ENCODE measurements at places on chromosomes 4 and X. TPM values are rescaled to one million over a fixed set of nuclear protein-coding genes. Genes with fewer than 3 reads are reported as not detected.
A peak's percentile ranks its signal among the peaks of the same experiment; 100 is the strongest.

GRCh38 chr4:110527156-110527555 is 51.2 kb downstream of the ENPEP start:
- peaks cover 17% of the 10 kb centered on the region for H3K27me3 ChIP-seq
- no peaks in the 10 kb centered on the region for H3K36me3 ChIP-seq
- H3K27ac ChIP-seq: peak overlapping the region; percentile 15
- peak; percentile 51 for DNase-seq
- H3K4me3 ChIP-seq: no peak overlapping the region
- peaks cover 21% of the 10 kb centered on the region for H3K4me1 ChIP-seq

ESX1 gene
- total RNA-seq: not detected

GRCh38 chr4:94540476-94540875 is 88.7 kb downstream of the PDLIM5 start:
- H3K27me3 ChIP-seq: no peaks in the 10 kb centered on the region
- no peak for DNase-seq
- H3K4me3 ChIP-seq: no peak overlapping the region
- no peaks in the 10 kb centered on the region for H3K4me1 ChIP-seq

TCEAL6 gene
- not detected for total RNA-seq

DNA sequence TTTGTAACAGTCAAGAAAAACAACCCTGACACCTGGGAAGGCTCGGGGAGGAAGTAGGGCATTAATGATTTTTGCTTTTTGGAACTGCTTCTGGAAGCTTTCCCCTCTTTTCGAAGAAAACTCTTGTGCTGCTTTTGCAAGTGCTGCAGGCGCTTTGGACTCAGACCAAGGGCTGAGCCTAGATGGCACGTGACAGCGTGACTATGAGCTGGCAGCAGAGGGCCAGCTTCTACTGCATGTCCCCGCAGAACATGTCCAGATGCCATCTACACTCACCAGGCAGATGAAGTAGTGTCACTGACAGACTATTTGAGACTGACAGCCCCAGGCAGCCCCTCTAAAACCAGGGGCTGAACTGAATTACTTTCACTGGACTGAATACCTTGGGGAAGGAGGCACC is 6.2 kb downstream of the NR0B1 start:
- H3K27me3 ChIP-seq: peaks cover 5% of the 10 kb centered on the region
- no peaks in the 10 kb centered on the region for H3K36me3 ChIP-seq
- H3K4me1 ChIP-seq: no peaks in the 10 kb centered on the region

DNA sequence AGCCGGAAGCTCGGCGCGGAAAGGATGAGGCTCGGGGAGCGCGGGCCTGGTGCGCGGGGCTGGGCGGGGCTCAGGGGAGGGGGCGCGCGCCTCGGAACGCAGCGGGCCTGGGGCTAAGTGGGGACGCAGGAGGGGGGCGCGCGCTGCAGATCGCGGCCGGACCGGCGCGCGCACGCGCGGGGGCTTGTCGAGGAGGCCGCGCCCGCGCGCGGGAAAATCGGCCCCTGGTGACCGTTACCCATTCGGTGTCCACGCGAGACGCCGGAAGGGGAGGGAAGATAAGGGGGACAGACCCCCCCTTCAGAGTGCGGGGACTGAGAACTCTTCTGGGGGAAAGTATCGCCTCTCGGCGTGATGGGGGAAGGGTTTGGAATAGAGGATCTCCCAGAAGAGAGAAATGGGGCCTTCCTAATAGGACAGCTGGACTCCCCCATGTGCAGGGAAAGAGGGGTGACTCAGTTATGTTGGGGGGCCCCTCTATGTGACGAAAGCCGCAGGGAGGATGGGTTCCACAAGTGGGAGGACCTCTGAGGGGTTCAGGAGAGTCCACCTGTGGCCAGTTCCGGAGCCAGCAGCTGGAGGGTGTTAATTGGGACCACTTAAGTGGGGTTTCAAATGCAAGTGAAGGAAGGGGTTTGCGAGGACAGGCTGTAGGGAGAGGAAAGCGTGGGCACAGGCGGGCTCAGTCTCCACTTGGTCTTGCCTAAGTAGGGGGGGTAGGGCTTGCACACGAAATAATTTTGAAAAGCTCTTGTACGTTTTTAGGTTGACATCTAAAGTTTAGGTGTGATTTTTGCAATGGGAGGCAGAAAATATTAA is 584 bp downstream of the SUV39H1 start:
- H3K27ac ChIP-seq: peak overlapping the region; percentile 85
- no peaks in the 10 kb centered on the region for H3K27me3 ChIP-seq
- peaks cover 26% of the 10 kb centered on the region for H3K36me3 ChIP-seq
- H3K4me1 ChIP-seq: peaks cover 50% of the 10 kb centered on the region
- DNase-seq: peak; percentile 71
- peak overlapping the region; percentile 83 for H3K4me3 ChIP-seq

DDIT4L gene
- total RNA-seq: not detected

- peak overlapping the region; percentile 18 for H3K27ac ChIP-seq
- H3K36me3 ChIP-seq: peaks cover 71% of the 10 kb centered on the region
- H3K27me3 ChIP-seq: no peaks in the 10 kb centered on the region
- DNase-seq: no peak
- peaks cover under 1% of the 10 kb centered on the region for H3K4me1 ChIP-seq
- H3K4me3 ChIP-seq: no peak overlapping the region
These were observed 94.1 kb upstream of the TLR2 start for GRCh38 chr4:153589703-153590595.

DNA sequence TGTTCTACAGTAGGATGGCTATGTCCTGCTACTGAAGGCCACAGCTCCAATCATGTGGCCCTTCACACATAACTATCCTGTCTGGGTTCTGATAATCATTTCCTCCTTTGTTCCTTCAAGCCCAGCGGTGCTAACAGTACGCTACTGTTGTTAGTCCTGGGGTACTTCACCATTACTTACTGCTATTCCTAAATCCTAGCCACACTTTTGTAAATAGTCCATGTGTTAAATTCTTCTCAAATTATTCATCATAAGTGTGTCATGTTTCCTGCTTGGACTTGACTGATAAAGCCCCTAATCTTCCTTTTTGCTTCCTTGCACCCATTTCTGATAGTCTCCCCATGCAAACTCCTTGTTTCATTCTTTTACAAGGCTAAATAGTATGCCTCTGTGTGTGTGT is 332.6 kb downstream of the FGF13 start:
- DNase-seq: no peak
- H3K36me3 ChIP-seq: no peaks in the 10 kb centered on the region
